NCI-H2081 treated with DMSO at 0.1 percent for 48 hours (cell line): ENCODE measurements at places on chromosomes 16 and 17.

GRCh38 chr16:8919934-8920462 lies 37.8 kb downstream of the LITAFD start:
- no peak for DNase-seq

- DNase-seq = no peak
Observed at GRCh38 chr16:8729779-8730334, 55.4 kb downstream of the ABAT start.

DNA sequence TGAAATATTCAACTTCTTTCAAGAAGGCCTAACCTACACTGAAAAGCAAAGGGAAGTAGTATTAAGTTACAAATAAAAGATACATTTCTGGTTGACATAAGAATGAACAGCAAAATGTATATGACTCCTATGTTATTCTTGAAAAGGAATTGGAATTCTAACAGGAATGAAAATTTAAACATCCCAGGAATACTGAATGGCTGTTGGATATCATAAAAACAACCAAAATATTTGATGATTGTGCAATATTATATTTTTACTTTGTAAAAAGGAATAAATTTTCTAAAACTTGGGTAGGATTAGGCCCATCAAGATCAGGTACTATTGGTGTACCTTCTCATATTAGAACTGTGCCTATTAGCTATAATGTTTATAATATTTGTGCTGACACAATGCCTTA lies 50.0 kb downstream of the CYB5B start:
- no peak for DNase-seq

GRCh38 chr17:63681530-63681929 lies 18.4 kb downstream of the LIMD2 start:
- DNase-seq = no peak
